ENCODE measurements at places on chromosomes 7 and 10. TPM values are rescaled to one million over a fixed set of nuclear protein-coding genes. Genes with fewer than 3 reads are reported as not detected.

DNA sequence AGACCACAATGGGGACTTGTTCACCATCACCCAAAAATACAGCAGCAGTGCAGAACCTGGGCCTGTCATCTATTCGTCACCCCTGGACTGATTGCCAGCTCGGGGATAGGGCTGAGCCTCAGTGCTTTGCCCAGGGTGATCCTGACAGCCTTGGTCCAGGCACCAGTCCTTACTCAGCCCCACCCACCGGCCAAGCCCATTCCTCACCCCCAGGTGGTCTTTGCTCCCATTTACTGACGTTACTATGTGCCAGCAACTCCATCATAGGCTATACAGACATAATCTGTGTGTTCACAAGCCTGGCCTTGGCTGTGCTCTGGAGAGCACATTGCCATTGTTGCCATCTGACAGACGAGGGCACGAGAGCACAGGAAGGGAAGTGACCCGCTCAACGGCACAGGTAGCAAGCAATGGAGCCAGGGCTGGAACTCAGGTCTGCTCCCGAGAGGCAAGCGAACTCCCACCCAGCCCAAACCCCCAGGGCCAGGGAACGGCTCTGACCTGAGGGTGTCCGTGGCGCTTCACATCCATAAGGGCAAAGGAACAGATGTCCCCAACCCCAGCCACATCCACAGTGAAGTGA is 6.8 kb downstream of the ATG9B start:
- DNase-seq: no peak

DNA sequence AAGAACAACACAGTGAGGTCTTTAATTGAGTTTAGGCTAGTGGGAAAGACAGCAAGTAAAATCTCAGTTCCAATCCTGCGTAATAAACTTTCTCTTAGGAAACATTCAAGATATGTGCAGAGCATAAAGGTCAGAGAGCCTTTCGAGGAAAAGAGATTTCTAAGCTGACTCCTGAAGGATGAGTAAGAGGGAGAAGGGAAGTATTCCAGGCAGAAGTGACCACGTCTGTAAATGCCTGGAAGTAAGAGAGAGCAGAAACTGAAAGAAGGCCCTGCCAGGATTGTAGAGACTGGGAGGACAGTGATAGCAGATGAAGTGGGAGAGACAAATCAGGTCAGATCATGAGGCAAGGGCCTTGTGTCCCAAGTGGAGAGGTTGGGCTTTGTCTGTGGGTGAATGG is 41.8 kb downstream of the PNLIPRP3 start:
- no peak for DNase-seq

GRCh38 chr10:132880128-132880981 is 62.0 kb downstream of the CFAP46 start:
- DNase-seq: no peak

The CCL26 gene
- not detected for total RNA-seq

DNA sequence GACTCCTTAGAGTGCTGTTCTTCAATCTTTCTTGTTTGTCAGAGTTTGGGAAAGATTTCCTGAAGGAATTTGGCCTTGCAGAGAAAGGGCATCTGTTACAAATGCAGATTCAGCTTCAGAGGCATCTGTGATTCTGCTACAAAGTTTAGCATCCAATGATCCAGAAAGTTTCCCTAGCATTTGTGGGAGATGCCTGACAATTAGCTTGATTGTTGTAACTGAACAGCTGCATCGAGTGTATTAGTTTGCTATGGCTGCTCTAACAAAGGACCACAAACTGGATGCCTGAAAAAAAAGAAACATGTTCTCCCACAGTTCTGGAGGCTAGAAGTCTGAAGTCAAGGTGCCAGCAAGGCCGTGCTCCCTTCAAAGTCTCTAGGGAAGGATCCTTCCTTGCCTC is 365.1 kb downstream of the GRID1 start:
- no peak for DNase-seq

DNA sequence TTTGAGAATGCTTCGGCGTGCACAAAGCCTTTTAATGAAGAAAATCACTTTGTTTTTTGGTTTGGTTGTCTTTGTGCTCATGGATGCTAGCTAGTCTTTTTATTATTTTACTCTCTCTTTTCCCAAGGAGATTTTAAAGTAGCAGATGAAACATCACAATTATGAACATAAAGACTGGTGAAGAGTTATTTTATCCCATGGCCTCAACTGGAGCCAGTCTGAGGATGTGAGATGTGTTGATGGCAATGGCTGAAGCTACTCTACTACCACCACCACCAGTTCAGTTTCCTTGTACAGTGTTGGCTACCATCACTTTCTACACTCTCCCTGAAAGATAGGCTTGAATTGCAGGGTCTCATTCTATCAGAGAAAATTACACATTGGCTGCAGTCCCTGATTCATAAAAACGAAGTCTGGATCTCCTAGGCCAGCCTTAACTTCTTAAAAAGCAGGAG is 494 bp upstream of the HERC4 start:
- no peak for DNase-seq

DNA sequence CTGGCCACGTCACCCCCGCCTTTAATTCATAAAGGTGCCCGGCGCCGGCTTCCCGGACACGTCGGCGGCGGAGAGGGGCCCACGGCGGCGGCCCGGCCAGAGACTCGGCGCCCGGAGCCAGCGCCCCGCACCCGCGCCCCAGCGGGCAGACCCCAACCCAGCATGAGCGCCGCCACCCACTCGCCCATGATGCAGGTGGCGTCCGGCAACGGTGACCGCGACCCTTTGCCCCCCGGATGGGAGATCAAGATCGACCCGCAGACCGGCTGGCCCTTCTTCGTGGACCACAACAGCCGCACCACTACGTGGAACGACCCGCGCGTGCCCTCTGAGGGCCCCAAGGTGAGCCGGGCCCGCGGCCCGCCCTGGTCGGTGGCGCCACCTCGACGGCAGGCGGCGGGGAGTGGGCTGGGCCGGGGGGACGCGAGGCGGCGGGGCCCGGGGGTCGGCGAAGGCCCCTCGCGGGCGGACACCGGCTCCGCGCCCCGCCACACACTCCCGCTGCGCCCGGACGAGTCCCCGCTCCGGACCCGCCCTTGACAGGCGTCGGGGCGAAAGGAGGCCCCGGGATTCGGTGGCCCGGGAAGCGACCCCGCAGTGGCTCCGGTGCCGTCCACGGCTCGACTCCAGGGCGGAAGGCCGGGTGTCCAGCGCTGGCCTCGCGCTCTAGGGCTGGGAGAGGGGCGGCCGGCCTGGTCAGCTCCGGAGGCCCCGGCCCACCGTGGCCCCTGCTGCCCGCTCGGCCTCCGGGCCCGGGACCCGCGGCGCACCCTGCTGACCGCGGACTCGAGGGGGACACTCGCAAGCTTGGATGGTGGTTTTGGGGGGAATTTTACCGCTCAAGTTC is 557 bp downstream of the BAG3 start:
- DNase-seq: peak; percentile 26

GRCh38 chr10:69646185-69647060 is 16.4 kb downstream of the FAM241B start:
- DNase-seq: no peak

DNA sequence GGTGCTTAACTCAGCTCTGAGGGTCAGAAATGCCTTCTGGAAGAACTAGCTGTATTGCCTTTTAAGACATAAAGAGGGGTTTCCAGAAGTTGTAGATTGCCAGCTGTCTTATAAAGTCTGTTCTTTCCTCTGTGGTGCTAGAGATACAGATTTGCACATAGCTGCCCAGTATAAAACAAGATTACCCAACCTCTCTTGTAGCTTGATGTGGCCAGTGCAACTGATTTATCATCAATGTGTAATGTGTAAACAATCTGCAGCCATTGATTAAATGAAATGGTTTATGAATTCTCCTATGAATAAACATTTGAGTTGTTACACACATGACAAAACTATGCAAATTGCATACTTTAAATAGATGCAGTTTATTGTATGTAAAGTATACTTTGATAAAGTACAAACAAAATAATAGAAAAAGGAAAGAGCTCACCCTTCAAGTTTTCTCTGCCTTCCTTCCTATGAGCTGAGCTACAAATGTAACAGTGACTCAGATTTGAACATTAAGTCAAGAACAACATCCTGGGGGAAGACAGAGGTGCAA is 195.2 kb downstream of the TMEM26 start:
- no peak for DNase-seq

GRCh38 chr7:45920502-45921380 is at the start of gene IGFBP3:
TSS of gene IGFBP3 (minus strand) at chr7:45921272. CDS start at chr7:45921140, 132 bp downstream.
- no peak for DNase-seq

GRCh38 chr7:52764492-52765169 is 270.8 kb upstream of the POM121L12 start:
- no peak for DNase-seq

DNA sequence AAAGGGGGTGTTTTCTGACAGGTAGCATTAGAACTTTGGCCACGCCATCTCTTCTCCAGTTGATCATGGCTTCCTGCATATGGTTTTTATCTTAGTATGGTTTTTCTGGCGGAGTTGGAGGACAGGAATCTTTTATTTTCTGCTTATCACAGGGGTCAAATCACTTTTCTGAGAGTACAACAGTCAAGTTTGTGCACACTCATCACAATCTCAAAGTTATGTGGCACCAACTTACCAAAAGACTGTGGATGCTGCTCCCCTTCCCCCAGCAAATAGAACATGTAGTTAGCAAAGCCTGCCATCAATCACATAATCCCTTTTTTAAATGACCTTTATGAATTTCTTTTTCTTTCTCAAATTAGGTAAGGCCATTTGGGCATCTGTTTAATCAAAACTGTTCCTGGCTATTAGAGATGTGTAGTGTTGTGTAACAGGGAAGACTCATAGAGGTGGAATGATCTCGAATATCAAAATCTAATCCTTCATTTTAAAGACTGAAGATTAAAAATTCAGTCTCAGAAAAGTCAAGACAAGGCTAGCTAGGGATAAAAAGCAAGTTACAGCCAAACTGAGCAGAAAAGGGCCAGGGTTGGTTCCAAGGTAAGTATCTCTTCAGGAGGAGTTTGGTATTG is 3.8 kb upstream of the CH25H start:
- DNase-seq: no peak

The PON3 gene
- 4.2 TPM for total RNA-seq

DNA sequence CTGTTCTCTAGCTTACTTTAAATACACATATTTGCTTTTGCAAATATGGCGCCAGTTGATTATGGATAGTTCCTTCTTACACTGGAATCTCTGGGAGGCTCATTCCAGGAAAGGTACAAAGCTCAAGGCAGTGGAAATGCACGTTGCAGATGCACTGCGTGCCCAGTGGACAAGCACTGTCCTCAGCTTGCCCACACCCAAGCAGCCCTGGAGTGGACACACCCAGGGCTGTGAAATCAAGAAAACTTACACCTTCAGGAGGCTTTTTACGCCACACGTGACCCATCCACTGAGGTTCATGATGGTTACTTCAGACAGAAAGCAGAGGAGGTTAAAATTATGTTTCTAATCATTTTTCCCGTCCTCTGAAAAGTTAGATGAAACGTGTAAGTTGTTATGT is 248.5 kb downstream of the VTI1A start:
- peak; percentile 55 for DNase-seq

GRCh38 chr7:106175507-106175906 is 63.4 kb upstream of the SYPL1 start:
- no peak for DNase-seq
